Stimulated activated CD4-positive, alpha-beta T cell treated with anti-CD3 and anti-CD28 coated beads, Interleukin-15, amount 100 ng/mL, for 1 hour (primary cell): ENCODE measurements at places on chromosomes 5 and 9.

- DNase-seq: no peak
Observed at GRCh38 chr5:136015966-136016650, 12.7 kb upstream of the TGFBI start.

- no peak for DNase-seq
Observed at GRCh38 chr5:173229382-173229959, 5.5 kb downstream of the NKX2-5 start.

DNA sequence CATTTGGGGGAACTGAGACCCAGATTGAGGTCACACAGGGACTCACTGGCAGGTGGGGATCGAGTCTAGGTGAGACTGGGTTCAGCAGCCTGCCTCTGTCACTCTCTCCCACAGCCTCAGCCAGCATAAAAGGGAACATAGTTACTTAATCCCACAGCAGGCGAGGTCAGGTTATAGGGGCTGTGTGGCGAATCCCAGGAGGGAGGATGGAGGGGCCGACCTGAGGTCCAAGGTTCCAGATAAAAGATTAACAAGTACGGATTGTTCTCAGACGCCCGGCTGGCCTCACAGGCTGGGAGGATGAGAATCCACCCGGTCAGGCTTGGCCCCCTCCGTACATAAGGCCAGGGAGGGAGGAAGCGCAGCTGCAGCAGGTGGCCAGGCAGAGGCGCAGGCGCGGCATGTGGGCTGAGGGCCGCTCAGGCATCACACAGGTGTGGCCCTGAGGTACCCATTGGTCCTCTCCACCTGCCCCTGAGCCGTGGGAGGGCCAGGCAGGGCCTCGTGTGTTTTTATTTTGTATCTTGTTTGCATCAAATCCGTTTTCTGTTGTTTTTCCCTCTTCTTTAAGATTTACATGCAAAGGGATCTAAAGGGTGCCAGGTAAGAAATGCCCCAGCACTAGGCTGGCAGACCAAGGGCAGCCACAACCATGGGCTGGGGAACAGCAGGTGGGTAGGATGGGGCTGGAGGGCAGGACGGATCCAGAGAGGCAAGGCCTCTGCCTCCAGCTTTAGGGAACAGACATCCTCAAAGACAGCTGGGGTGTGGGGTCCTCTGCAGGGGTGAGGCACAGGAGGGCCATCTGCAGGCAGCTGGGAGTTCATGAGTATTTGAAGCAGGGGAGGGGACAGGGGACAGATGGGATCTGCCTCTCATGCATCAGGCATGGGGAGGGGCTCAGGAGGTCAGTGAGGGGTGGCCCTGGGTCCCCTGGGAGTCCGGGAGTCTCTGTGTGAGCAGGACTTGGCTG lies 3.6 kb downstream of the SUSD3 start:
- no peak for DNase-seq

GRCh38 chr9:116298878-116299391 lies 145.3 kb downstream of the PAPPA start:
- DNase-seq: no peak

DNA sequence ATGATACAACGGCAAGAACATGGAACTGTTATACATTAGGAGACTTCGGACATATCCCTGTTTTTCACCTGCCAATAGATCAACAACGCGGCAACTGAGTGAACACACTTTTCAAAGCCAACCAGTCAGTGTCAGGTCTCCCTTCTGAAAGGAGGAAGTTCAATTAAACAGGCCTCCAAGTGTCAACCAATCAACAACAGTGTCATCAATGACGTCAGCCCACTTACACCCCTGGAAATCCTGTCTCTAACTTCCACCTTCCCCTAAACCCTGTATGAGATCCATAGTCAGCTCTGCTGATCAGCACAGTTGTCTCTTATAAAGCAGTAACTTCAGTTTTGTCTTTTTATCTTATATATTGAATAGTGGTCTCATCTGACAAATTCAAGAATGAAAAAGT lies 36.6 kb downstream of the DMRT3 start:
- DNase-seq: no peak

GRCh38 chr5:32713770-32714381 lies 2.8 kb downstream of the NPR3 start:
- no peak for DNase-seq

DNA sequence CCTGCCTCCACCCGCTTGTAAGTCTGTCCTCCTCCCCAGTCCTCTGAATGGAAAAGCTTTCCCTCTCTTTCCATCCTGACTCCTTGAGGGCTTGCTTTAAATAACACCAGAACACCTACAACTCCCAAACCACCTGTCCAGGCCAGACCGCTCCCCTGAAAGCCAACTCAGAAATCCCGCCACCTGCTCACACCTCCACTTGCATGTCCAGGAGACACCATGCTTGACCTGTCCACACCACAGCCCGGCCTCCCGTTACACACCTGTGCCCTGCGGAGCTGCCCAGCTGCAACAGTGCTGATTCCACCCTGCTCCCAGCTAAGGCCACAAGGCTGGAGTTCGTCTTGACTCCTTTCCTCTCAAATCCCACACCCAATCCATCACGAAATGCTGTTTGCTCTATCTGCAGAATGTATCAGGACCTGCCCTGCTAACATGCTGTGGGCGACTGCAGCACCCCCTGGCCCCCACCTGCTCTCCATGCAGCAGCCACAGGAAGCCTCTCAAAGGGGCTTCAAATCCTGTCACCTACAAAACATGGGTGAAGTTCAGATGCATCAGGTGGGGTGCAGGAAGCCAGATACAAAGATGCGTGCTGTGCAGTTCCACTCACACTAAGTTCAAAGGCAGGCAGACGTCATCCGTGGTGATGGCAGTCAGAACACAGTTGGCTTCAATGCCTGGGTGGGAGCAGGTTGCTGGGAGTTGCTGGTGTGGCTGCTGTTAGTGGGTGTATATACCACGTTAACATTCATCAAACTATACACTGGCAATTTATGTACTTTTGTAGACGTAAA lies 166.0 kb downstream of the ROR2 start:
- no peak for DNase-seq

GRCh38 chr9:134628354-134628736 lies 13.3 kb upstream of the COL5A1 start:
- no peak for DNase-seq

DNA sequence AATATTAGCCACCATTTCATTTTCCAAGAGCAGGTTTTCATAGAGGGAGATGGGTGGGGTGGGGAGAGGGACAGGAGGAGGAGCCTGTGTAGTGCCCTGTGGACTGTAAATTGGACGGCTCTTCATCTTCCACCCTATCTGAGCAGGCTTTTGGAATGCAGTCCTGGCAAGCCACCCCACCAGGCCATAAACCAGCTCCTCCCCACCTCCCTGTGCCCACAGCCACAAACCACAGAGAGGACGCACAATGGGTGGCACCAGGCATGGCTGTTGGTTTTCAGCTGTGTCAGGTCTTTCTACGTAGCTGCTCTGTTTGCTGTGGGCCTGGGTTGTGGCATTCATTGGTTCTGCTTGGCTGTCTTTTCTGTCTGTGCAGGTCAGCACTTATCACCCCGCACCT lies 58.0 kb downstream of the PLAC8L1 start:
- DNase-seq: no peak

GRCh38 chr5:106876298-106876622 lies 794.5 kb downstream of the EFNA5 start:
- no peak for DNase-seq
